Kidney epithelial cell (primary cell): ENCODE measurements at places on chromosomes 2 and 18.
A peak's percentile ranks its signal among the peaks of the same experiment; 100 is the strongest.

- DNase-seq: no peak
These were observed 1.0 kb upstream of the TUBB6 start for GRCh38 chr18:12306752-12307700.

DNA sequence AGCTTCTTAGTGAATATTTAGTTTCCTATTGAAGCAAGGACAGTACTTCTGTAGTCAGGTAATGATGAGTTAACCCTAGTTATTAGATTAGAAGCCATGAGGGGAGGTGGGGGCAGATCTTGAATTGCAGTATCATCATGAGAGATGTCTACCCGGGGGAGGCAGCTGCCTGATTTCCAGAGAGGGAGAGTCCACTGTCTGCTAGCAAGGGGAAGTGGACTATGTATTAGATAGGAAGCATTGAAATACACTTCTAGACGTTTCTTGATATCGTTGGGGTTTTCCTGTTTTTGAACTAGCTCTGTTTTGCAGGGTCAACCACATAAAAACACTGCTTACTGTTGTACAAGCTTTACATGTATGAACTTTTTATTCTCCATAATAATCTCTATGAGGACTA lies 38.8 kb downstream of the APLF start:
- no peak for DNase-seq

GRCh38 chr18:66655407-66655806 lies 51.5 kb upstream of the CDH19 start:
- no peak for DNase-seq

DNA sequence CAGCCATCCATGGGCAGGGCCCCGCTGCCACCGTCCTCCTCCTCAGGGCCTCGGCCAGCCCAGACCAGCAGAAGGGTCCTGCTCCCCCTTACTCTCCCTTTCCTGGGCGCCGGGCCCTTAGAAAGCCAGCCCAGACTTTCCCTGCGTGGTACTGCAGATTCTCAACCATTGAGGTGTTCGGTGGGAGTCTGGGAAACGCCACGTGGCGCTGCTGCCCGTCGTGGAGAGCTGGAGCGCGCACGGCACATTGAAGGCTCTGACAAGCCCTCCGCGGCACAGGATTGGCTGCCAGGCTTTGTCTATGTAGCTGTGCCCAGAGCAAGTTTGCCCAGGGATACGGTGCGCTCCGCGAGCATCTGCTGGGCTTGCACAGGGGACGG lies 10.4 kb upstream of the KLHL30 start:
- DNase-seq: no peak

DNA sequence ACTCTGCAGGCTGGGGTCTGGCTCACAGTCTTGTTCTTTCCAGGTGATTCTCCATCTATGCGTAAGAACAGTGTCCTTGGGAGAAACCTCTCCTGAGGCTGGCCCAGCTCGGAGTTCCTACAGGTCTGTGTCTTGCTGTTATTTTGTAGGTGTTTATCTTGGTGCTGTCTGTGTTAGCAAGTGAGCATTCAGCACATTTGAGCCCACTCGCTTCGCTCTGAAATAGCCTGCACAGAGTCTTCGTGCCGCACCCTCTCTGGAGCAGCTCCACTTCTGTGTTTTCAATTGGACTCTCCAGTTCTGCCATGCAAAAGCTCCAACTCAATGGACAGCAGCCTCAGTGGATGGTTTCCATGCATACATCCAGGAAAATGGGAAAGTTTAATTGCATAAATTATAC lies 378.2 kb upstream of the ST6GAL2 start:
- no peak for DNase-seq

DNA sequence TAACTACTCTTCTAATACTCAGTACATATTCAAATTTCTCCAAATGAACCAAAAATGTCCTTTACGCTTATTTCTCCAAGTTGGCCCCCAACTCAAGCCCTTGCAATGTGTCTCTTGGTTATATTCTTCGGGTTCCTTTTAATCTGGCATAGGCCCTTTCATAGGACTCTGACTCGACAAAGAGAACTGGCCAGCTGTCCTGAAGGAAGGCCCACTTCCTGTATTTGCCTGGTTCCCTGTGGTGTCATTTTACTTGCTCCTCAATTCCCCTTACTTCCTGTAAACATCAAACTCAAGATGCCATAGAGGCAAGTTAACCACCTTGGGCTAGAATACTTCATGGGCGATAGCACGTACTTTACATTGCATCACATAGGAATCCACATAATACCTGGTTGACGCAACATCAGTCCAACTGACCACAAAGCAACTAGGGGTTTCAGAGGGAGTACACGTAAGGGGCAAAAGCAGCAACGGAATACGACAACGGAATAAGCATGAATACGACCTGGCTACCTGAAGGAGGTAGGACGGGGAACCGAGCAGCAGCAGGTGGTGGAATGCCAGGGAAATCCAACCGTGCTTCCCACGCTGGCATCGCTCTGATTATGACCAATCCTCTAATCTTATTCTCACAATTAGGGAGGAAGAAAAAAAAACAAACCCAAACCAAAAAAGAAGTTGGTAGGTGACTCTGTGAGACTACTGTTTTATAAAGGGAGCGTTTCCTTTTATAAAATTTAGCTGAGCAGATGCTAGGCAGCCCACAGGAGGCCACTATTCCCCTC lies 823 bp upstream of the GORASP2 start:
- DNase-seq: no peak

GRCh38 chr2:172849519-172850217 lies 114.0 kb downstream of the RAPGEF4 start:
- no peak for DNase-seq

- DNase-seq: no peak
These were observed 13.2 kb downstream of the POU3F3 start for GRCh38 chr2:104866883-104867812.

- DNase-seq: no peak
These were observed 121.6 kb downstream of the ZRANB3 start for GRCh38 chr2:135409436-135409835.

DNA sequence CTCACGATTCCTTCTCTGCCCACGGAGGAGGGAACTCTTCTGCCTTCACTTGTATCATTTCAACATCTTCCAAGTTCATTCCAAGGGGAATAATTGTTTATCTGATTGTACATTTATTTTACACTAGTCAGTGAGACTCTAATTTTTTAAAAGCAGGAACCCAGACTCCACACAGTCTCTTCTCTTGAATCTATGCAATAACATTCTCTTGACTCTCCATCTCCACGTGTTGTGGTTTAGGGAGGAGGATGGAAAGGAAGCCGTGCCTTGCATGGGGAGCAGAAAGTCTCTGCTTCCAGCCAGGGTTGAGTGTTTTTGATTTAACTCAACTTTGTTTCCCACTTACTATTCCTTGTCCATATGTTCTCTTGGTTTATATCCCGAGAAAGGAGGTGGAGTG lies 131.1 kb upstream of the RIOK3 start:
- DNase-seq: no peak

DNA sequence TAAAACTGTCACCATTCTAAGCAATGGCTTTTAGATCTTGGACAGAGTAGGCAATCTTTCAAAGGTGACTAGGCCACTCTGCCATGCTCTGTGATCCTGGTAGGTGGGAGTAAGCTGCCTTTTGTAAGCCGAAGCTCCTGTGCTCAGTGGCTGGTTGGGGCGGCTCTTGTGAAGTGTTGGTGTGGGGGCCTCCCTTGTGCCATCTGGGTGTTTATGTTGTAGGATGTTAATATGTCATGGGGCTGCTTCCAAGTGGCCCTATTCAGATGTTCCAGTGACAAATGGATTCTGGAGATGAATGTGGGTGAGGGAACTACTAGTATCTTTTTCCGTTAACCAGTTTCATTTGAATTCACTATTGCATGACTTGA lies 116.8 kb upstream of the SPRED2 start:
- no peak for DNase-seq

DNA sequence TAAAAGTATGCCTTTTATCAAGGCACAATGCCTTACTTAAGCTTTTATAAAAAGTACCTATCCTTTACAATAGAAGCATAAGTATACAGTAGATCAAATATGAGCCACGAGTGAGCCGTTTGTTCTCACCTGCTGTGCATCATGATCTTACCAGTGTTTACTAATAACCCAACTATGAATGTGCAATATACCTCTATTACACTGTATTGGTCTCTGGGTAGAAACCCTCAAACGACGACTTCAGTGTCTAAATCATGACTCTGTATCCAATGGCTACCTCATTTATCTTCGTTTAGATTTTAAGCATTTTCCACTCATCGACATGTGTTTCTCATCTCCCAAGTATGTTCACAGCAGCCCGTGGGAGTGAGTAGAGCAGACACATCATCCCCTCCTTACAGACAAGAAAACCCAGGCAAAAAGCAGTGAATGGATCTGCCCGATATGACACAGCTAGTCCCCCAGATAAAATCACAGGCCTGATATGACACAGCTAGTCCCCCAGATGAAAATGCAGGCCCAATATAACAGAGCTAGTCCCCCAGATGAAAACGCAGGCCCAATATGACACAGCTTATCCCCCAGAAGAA lies 279.8 kb downstream of the TNS1 start:
- no peak for DNase-seq

DNA sequence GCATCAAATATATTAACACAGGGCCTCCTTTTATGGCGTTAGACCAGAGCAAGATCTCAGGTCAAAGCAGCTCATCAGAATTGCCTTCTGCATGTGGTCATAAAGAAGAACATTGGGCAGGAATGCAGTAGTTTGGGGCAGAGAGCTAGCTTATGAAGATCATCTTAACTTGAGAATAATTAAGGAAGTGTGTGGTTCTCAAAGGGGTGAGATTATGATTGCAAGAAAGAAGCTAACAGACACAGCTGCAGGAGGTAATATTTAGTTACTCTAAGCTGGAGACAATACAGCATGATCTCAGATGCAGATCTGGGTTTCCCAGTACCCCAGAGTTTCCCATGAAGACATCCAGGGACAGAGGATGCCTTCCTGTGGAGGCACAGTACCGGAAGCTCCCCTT lies 91.6 kb downstream of the TTC27 start:
- no peak for DNase-seq

DNA sequence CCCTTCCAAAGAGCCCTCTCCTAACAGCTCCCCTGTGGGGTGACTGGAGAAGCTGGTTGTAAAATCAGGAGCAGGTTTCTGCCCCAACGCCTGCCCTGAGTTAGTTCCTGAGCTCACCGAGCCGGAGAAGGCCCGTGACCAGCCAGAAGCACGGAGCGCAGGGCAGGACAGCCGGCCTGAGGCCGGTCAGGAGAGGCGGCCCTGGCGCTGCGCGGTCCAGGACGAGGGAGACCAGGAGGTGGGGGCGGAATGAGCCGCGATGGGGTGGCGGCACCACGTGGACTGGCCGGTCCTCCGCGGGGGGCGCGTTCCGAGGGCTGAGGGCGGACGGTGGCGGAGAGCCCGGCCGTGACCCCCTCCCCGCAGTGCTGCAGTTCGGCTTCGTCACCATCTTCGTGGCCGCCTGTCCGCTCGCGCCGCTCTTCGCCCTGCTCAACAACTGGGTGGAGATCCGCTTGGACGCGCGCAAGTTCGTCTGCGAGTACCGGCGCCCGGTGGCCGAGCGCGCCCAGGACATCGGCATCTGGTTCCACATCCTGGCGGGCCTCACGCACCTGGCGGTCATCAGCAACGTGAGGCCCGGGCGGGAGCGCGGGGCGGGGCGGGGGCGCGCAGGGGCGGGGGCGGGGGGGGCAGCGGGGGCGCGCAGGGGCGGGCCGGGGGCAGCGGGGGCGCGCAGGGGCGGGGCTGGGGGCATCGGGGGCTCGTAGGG lies 29.0 kb downstream of the ANO7 start:
- DNase-seq: peak; percentile 23

GRCh38 chr18:62877411-62878221 lies 162.3 kb downstream of the PHLPP1 start:
- no peak for DNase-seq

DNA sequence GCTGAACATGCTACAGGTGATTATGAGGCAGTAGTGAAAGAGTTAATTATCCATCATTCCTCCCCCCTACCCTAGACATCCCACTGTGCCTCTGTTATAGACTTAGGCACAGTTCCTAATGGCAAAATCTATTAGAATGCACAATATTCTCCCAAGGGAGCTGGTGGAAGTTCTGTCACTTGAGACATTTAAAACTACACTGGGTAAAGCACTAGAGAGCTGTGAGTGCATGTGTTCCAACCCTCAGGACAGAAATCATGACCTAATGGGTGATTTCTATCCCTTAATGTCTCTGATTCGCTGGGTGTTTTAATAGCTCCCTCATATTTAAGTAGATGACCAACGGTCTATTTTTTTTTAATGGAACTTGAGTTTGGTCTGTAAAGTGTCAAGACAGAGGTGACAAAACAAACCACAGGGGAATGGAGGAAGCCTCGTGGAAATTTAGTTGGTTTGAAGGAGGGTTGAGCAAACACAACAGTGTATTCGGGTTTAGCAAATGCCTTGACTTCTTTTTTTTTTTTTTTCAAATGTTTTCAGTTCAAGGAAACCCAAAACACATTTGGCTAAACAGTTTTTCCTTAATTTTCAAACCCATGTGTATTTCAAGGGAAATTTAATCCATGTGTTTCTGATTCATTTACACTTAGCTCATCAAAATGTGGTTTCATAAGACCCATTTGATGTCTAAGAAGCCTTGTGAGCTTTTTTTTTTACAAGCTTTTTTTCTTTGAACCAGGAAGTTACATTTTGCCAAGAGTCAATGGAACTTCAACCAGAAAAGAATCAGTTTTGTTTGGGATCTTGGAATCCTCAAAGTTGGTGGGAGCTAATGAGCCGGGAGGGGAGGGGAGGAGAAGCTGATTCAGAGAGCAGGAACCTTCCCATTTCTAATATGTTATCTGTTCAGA lies 665.1 kb upstream of the ZEB2 start:
- DNase-seq: no peak

- no peak for DNase-seq
These were observed 66.6 kb upstream of the ZNF397 start for GRCh38 chr18:35174093-35174731.

- peak; percentile 58 for DNase-seq
These were observed 53.7 kb upstream of the ARL4C start for GRCh38 chr2:234550511-234551107.

DNA sequence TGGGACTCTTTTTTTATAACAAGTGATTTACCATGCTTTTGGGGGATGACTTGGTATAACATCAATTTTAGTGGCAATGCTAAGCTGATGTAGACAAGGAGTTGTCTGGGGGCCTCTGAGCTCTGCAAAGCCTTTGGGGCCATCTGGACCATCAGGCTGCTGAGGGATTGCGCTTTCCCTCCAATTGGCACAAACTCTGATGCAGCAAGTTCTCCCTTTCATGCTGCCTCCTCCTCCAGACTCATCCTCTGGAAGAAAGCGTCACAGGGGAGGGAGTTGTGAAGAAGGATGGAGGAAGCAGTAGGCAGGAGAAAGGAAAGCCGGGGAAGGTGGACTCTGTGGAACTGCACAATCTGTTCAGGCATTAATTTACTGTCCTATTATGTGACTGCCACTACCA lies 10.2 kb upstream of the FAP start:
- no peak for DNase-seq

- no peak for DNase-seq
These were observed 255.4 kb downstream of the NDUFA10 start for GRCh38 chr2:239769554-239770245.

GRCh38 chr2:10482913-10483312 lies 34.8 kb upstream of the ODC1 start:
- DNase-seq: no peak
